ENCODE measurements at places on chromosomes 4 and X. TPM values are rescaled to one million over a fixed set of nuclear protein-coding genes. Genes with fewer than 3 reads are reported as not detected.
A peak's percentile ranks its signal among the peaks of the same experiment; 100 is the strongest.

DNA sequence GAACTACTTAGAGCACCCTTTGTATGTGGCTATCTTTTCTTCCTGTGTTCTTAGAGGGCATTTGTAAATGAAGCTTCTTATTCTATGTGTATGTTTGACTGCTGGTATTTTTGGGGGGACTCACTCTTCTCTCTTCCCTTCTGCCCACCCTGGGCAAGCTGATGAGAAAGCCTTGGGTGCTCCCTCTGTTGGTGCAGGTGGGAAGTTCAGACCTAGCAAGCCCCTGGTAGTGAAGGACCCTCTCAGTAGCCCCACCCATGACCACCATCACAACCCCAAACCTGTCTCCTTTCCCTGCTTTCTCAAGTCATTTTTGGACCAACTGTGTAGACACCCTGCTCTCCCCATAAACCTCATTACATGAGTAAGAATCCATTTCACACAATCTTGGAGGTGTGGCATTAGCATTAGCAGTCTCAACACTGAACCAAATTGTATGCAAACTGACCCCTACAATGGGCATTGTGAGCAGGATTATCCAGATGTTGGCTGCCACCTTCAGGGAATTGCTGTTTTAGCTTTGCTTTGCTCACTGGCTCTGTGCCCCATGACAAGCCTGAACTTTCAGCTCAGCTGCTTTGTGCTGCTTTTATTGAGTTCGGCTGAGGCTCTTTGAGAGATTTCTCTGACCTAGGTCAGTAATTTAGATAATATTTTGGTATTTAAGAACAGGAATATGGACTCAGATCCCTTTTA lies 27.9 kb downstream of the TRIM61 start:
- no peaks in the 10 kb centered on the region for H3K4me1 ChIP-seq
- H3K27ac ChIP-seq: no peak overlapping the region
- peaks cover 5% of the 10 kb centered on the region for H3K27me3 ChIP-seq
- DNase-seq: no peak
- H3K36me3 ChIP-seq: no peaks in the 10 kb centered on the region
- no peak overlapping the region for H3K4me3 ChIP-seq

SLC10A7 gene
- 3.1 TPM for total RNA-seq

DNA sequence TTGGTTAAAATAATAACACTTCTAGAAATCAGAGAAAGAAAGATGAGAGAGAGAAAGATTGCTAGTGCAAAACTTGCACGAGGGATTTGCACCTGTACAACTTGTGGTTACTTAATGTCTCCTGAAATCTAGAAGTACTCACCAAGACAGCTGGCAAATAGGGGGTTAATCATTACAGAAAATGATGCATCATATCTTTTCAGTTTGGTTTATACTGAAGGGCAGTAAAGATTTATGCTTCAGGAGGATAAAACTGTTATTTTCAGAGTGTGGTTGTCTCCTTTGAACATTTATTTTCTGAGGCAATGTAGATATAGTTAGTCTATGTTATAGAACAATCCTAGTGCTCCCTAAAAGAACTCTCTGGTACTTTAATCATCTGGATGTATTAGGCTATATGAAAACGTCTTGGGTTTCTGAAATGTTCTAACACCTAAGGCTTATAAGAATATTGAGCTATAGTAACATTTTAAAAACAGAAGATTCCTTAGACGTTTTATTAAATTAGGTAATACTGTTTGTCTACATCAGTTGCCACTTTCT lies 13.3 kb downstream of the ATOH1 start:
- H3K27me3 ChIP-seq: no peaks in the 10 kb centered on the region
- no peak overlapping the region for H3K4me3 ChIP-seq
- no peak overlapping the region for H3K27ac ChIP-seq
- H3K4me1 ChIP-seq: no peaks in the 10 kb centered on the region
- H3K36me3 ChIP-seq: no peaks in the 10 kb centered on the region

GRCh38 chr4:33349376-33349775 lies 2629.2 kb downstream of the PCDH7 start:
- no peak overlapping the region for H3K4me3 ChIP-seq
- H3K27ac ChIP-seq: no peak overlapping the region
- no peaks in the 10 kb centered on the region for H3K27me3 ChIP-seq
- no peaks in the 10 kb centered on the region for H3K4me1 ChIP-seq

- no peaks in the 10 kb centered on the region for H3K4me1 ChIP-seq
- peak within 1 kb of the TSS; percentile 68 for H3K27ac ChIP-seq
- DNase-seq: peak; percentile 57
- peak within 1 kb of the TSS; percentile 48 for H3K4me3 ChIP-seq
- no peaks in the 10 kb centered on the region for H3K36me3 ChIP-seq
Measured at GRCh38 chr4:40629401-40630334, at the start of gene RBM47. TSS of gene RBM47 (minus strand) at chr4:40629864. CDS start at chr4:40438893, 190,971 bp downstream.

DNA sequence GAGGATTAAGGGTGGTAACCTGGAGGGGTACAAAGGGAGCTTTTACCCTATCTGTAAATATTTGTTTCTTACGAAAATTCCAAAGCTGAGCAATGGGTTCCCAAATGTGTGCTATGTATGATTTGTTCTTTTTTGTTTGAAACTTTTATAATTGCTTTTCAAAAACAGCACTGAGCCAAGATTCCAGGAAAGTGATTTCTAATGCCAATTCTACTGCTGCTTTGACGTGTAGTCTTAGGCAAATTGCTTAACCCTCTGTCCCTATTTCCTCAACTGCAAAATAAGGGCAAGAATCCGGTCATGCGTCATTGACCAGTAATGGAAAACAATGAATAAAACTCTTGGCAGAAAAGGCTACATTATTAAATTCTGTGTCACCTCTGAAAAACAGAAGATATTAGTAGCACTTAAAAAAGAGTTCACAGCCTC lies 454.7 kb downstream of the IL15 start:
- no peaks in the 10 kb centered on the region for H3K4me1 ChIP-seq
- DNase-seq: no peak
- no peak overlapping the region for H3K4me3 ChIP-seq
- H3K36me3 ChIP-seq: peaks cover 5% of the 10 kb centered on the region

- DNase-seq: no peak
- H3K4me3 ChIP-seq: no peak overlapping the region
- no peak overlapping the region for H3K27ac ChIP-seq
- H3K27me3 ChIP-seq: no peaks in the 10 kb centered on the region
- H3K36me3 ChIP-seq: no peaks in the 10 kb centered on the region
- no peaks in the 10 kb centered on the region for H3K4me1 ChIP-seq
Measured at GRCh38 chrX:49659771-49660170, 36.0 kb downstream of the PAGE1 start.

SSX4B gene
- not detected for total RNA-seq

DNA sequence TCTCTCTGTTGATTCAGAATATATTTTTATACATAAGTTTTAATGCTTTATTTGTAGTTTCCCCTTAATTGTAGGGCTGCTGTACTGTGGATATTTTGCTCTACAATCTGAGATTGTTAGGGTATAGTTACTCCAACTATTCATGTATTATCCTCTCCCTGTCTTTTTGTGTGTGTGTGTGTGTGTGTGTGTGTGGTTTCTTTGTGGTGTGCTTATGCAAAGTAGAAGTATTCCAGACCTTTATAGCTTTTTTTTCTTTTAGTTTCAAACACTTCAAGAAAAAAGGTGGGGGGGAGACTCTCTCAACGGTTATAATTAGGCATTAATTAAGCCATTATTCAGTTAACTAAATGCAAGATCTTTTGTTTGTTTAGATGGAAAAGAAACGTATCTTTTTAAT lies 6.7 kb downstream of the SMAD1 start:
- no peak for DNase-seq
- peaks cover 18% of the 10 kb centered on the region for H3K4me1 ChIP-seq
- H3K27me3 ChIP-seq: no peaks in the 10 kb centered on the region
- H3K4me3 ChIP-seq: no peak overlapping the region

ABCG2 gene
- 2.4 TPM for total RNA-seq

GRCh38 chr4:107997794-107998193 lies 8.1 kb downstream of the HADH start:
- peaks cover 3% of the 10 kb centered on the region for H3K36me3 ChIP-seq
- no peak for DNase-seq
- H3K4me3 ChIP-seq: no peak overlapping the region
- peak overlapping the region; percentile 95 for H3K27ac ChIP-seq

- peaks cover 72% of the 10 kb centered on the region for H3K4me1 ChIP-seq
- no peak for DNase-seq
- H3K4me3 ChIP-seq: no peak overlapping the region
- H3K36me3 ChIP-seq: no peaks in the 10 kb centered on the region
- H3K27ac ChIP-seq: peak overlapping the region; percentile 39
Measured at GRCh38 chr4:143359644-143360193, 23.0 kb downstream of the GAB1 start.

DNA sequence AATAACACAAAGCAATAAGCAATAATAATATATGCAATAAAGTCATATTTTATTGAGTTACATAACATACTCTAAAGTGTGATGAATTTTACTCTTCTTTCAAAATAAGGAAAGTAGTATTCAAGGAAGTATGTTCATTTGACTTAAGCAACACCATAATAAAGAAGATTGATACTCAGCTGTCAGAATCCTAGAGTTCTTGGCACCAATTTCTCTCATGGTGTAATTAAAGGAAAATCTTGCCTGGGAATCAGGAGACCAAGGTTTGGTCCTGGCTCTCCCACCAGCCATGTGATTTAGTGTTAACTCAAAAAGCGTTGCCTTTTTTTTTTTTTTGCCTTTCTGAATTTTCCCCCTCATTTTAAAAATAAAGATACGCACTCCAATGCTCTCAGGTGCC lies 17.1 kb downstream of the MYOZ2 start:
- peaks cover 52% of the 10 kb centered on the region for H3K36me3 ChIP-seq
- H3K4me3 ChIP-seq: no peak overlapping the region
- peak overlapping the region; percentile 88 for H3K27ac ChIP-seq
- H3K4me1 ChIP-seq: peaks cover 9% of the 10 kb centered on the region
- DNase-seq: no peak
- H3K27me3 ChIP-seq: no peaks in the 10 kb centered on the region

GRCh38 chr4:151432654-151433053 lies 23.7 kb downstream of the FHIP1A start:
- H3K4me3 ChIP-seq: no peak overlapping the region
- DNase-seq: no peak
- no peaks in the 10 kb centered on the region for H3K4me1 ChIP-seq
- H3K27me3 ChIP-seq: no peaks in the 10 kb centered on the region
- H3K27ac ChIP-seq: no peak overlapping the region

GRCh38 chr4:142262956-142263355 lies 583.1 kb downstream of the INPP4B start:
- no peak overlapping the region for H3K4me3 ChIP-seq
- H3K4me1 ChIP-seq: peaks cover 12% of the 10 kb centered on the region
- DNase-seq: no peak
- H3K27me3 ChIP-seq: no peaks in the 10 kb centered on the region

PAGE5 gene
- total RNA-seq: not detected

GRCh38 chr4:189117426-189117825 lies 823.2 kb upstream of the FRG1 start:
- H3K36me3 ChIP-seq: no peaks in the 10 kb centered on the region
- no peak for DNase-seq
- no peaks in the 10 kb centered on the region for H3K27me3 ChIP-seq
- no peak overlapping the region for H3K27ac ChIP-seq

SUPT20HL2 gene
- total RNA-seq: not detected

USP17L13 gene
- not detected for total RNA-seq

CT45A2 gene
- total RNA-seq: not detected

GRCh38 chr4:124863040-124863545 lies 150.6 kb upstream of the ANKRD50 start:
- no peak for DNase-seq
- H3K36me3 ChIP-seq: no peaks in the 10 kb centered on the region
- H3K27me3 ChIP-seq: no peaks in the 10 kb centered on the region
- no peak overlapping the region for H3K27ac ChIP-seq
- no peaks in the 10 kb centered on the region for H3K4me1 ChIP-seq
- H3K4me3 ChIP-seq: no peak overlapping the region

DNA sequence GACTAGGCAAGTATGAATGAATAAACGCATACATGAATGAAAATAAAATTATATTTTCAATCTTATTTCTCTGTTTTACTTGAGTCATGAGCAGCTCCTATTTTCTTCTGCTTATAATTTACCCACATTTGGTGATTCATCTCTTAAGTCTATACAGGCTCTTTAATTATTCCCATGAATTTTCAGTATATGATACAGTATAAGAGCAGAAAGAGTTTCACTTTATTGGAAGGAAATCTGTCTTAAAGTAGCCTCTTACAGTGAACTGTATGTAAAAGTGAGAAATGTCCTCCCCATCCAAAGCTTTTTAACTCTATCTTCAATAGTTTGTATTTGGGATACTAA lies 50.8 kb downstream of the TMEM165 start:
- no peak overlapping the region for H3K4me3 ChIP-seq
- peaks cover 5% of the 10 kb centered on the region for H3K4me1 ChIP-seq
- no peak overlapping the region for H3K27ac ChIP-seq
- no peaks in the 10 kb centered on the region for H3K27me3 ChIP-seq
- no peak for DNase-seq
- H3K36me3 ChIP-seq: peaks cover 82% of the 10 kb centered on the region

DNA sequence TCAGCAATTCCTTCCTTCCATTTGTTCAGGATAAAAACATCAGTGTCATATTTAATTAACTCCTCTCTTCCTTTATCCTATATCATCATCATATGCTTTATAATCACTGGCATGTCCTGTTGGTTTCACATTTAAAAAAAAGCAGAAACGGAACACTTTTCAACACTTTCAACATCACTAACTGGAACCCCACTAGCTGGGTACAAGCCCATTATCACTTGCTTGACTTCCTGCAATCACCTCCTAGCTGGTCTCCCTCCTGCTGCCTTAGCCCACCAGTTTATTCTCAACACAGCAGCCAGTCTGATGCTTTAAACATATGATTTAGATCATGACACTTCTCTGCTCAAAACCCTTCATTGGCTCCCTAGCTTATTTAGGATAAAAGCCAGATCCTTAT lies 116.4 kb upstream of the LSM6 start:
- H3K27me3 ChIP-seq: no peaks in the 10 kb centered on the region
- H3K36me3 ChIP-seq: no peaks in the 10 kb centered on the region
- DNase-seq: no peak
- peaks cover 11% of the 10 kb centered on the region for H3K4me1 ChIP-seq

PHF8 gene
- 8.5 TPM for total RNA-seq

GRCh38 chrX:138986866-138987265 lies 275.3 kb upstream of the FGF13 start:
- H3K27ac ChIP-seq: no peak overlapping the region
- no peak for DNase-seq
- H3K36me3 ChIP-seq: no peaks in the 10 kb centered on the region

- H3K4me1 ChIP-seq: no peaks in the 10 kb centered on the region
- H3K27me3 ChIP-seq: peaks cover 24% of the 10 kb centered on the region
- no peaks in the 10 kb centered on the region for H3K36me3 ChIP-seq
- no peak overlapping the region for H3K4me3 ChIP-seq
- DNase-seq: no peak
Measured at GRCh38 chrX:109797311-109797975, 64.4 kb upstream of the ACSL4 start.

DNA sequence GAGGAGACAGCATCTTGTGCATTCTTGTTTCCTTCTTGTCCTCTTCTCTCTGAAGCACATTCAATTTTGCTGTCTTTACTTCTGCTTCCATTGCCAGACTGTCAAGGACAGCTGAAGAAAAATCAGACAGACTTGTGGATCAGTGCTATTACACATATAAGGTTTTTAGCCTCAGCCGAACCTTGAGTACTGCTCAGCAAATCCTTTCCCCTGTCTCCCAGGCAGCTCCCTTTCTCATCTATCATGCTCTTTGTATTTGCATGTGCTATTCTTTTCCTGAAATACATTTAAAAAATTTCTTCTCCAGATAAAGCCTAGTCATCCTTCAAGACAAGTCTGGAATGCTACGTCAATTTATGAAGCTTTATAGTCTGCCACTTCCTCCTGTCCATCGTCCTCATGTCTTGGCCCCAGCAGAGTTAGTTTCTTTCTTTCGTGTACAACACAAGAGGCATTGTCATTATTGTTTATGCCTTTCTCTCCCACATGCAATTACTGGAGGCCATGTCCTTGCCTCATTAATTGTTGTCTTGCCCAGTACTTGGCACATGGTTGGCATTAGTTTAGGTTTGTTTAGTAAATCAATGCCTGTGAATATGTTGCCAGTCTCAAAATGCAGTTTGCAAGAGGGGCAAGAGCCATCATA lies 45.1 kb downstream of the ADGRL3 start:
- no peak overlapping the region for H3K27ac ChIP-seq
- H3K4me1 ChIP-seq: peaks cover 4% of the 10 kb centered on the region
- no peaks in the 10 kb centered on the region for H3K27me3 ChIP-seq

HMX1 gene
- not detected for total RNA-seq
